Thyroid gland (tissue), 4 donors: ENCODE measurements at places on chromosomes 2 and 18.

DNA sequence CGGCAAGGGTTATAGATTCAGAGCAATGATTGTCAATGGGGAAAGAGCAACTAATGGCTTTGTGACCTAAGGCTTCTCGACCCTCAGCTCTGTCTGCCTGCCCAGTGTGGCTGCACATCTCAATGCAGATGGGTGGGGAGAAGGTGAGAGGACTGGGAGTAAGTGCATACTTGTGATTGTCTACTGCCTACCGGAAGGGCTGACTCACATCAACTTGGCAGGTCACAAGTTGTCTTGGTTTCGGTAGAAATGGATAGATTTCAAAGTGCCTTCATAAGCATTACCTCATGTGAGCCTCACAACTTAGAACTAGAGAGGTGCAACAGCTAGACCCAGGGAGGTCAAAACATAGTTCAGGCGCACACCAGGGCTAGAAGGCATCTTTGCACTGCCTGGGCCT is 29.4 kb downstream of the STAT1 start:
- DNase-seq: no peak

GRCh38 chr18:44771956-44772917 is 91.5 kb downstream of the SETBP1 start:
- DNase-seq: no peak

DNA sequence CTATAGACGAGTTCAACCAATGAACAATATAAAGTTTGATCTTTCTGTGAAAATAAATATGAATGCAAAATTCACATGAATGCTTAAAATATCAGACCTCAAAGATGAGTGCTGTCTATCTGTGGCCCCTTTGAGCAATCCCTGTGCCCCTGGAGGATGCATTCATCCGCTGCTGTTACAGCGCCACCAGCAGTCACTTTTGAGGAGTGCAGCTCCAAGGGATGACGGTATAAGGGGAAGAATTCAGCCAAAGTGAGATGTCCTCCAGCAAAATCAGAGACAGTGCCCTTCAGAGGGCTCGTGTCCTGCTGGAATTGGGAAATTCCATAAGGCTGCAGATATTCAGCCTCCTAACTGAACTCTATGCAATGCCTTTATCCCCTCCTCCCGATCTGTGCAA is 12.0 kb upstream of the CHRNA1 start:
- no peak for DNase-seq

DNA sequence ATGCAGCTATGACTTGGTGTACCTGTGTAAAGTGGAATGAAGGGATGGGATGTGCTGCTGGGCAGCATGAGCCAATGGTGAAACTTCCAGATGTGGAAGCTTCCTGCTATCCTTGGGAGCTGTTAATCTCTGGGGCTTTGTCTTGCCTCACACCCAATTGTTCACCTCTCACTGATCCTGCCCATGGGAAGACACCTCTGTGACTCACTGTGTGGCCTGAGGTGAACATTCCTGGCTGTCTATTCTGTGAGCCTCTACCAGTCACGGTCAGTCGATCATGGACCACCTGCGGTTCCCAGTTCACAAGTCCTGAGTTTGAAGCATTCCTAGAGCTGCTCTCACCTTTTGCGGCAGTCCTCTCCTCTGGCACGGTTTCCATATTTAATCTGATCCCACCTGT is 12.1 kb downstream of the NEURL3 start:
- no peak for DNase-seq

DNA sequence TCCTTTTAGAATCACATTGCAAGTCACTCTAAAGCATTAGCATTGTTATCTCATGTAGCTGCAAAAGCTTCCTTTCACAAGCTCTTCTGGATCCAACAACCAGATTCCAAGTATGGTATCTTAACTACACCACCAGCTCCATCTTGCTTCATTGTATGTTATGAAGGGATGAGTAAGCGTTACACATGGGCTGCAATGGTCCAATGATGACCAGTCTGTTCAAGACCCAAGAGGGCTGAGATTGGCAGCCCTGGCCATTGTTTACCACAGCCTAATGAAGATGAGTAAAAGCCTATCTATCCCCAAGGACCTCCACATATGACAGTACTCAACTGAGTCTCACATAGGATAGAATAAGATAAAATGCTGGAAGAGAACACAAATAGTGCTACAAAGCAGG is 6.3 kb downstream of the CFLAR start:
- DNase-seq: no peak

GRCh38 chr2:128663371-128664050 is 344.8 kb upstream of the HS6ST1 start:
- no peak for DNase-seq

GRCh38 chr2:108637304-108637669 is 82.0 kb upstream of the RANBP2 start:
- peak; percentile 76 for DNase-seq

DNA sequence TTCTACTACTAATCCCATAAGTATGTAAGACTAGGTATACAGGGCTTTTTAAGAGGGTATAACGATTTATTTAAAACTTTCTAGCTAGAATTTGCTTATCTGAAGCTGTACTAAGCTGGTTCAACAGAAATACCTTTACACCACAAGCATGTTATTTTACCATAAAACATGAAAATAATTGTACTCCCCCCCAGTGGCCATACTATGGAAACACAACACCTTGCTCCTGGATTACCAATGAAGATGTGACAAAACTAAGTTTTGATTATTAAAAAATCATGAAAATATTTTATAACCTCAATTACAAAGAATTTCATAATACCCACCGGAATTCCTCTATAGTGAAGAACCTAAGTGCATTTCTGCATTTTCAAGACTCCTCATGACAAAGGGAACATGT is 27.3 kb downstream of the LPIN2 start:
- no peak for DNase-seq

- no peak for DNase-seq
Measured at GRCh38 chr2:37771600-37772088, 100.2 kb upstream of the CDC42EP3 start.

- peak; percentile 83 for DNase-seq
Measured at GRCh38 chr2:69253611-69254301, 133.3 kb downstream of the GFPT1 start.

DNA sequence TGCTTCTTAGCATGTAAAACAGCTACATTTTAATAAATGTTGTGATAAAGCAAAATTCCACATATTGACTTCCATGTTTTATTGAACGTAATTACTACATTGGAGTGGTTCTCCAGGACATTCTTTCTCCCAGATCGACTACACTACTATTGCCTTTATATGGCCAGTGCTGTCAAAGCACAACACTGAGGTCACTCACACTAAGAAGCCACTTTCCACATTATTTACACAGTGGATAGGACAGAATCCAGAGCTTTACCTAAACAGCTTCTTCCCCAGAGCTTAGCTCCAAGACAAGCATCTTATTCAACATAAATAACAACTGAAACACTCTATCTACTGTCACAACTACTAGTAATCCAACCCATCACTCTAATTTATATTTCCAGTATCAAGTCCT is 73.9 kb upstream of the WDR75 start:
- DNase-seq: no peak

- DNase-seq: no peak
Measured at GRCh38 chr2:18910843-18911242, 321.5 kb upstream of the NT5C1B start.

DNA sequence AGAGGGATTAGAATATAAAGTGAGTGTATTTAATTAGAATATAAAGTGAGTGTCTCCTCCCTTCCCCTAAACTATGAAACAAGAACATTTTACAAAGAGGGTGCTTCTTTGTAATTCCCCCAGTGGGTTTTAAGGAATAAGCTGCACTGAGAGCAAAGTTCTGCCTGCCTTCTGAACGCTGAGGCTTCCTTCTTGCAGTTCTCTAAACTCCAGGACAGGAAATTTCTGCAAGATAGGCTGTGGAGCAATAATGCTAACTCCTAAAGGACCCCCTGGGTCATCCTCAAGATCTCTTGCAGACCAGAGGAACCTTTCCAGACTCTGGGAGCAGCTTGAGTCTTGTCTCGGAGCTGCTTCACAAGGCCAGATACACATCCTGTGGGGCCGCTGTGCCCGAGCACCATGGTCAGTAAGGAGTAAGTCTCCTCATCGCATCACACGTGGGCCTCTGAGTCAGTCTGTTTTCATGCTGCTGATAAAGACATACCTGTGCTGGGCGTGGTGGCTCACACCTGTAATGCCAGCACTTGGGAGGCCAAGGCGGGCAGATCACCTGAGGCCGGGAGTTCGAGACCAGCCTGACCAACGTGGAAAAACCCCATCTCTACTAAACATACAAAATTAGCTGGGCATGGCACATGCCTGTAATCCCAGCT is 87.5 kb upstream of the KCNE4 start:
- DNase-seq: no peak

- DNase-seq: no peak
Measured at GRCh38 chr2:30448866-30449265, 1.8 kb downstream of the LCLAT1 start.

DNA sequence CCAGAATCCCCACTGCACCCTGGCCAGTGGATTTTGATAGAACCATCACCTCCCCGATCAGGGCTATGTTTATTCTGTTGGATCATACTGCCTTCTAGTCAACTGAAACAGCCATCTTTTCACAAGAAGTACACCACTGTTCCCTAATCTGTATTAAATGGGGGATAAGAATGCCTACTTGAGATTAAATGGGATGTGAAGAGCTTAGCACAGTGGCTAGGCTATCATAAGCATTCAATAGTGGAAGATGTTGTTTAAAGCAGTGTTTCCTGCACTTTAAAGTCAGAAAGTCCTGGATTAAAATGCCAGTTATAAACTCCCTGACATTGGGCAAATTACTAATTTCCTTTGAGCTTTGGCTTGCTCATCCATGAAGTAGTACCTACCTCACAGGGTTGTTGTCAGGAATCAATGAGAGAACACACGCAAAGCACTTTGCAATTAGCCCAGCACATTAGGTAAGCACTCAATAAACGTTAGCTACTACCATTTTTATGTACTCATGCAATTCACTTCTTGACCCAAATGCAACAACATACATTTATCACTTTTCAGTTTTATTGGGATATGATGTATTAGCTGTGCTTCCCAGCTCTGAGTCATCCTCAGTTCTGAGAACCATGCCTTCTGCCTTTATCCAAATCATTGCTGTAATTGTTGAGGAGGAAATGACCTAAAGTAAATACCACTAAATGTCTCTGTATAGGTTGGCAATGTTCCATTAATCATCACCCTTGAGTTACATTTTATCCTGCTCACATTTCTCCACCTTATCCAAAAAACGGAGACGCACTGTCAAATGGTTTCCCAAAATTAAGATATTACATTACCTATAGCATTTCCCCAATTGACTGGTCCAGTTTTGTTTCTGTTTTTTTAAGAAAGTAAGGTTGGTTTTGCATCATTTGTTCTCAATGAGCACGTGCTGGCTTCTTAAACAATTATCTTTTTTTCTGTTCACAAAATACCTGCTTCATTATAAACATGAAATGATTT is 2.1 kb downstream of the TMEM247 start:
- no peak for DNase-seq

GRCh38 chr2:16031848-16032159 is 91.5 kb downstream of the MYCN start:
- DNase-seq: peak; percentile 86

GRCh38 chr2:46087492-46087891 is 209.7 kb upstream of the EPAS1 start:
- no peak for DNase-seq

DNA sequence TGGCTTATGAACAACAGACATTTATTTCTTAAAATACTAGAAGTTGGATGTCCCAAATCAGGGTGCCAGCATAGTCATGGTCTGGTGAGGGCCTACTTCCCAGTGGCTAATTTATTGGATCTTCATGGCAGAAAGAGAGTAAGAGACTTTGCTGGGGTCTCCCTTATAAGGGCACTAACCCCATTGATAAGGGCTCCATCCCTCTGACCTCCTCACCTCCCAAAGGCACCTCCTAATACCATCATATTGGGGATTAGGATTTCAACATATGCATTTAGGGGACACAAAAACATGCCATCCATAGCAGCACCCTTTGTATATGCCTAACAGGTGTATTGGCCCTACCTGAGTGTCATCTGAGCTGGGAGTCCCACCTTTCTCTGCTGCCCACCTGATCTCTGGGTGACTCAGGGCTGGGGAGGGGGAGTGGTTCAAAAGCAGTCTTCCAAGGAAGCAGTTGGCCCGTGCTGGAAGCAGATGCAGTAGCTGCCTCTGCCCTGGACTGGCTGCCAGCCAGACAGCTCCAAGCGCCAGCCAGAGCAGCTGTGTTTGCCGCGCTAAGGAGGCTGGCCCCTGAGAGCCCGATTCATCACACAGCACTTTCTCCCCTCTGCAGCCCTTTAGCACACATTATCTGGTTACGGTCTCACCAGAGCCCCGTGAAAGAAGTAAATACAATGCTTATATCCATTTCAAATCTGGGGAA is 84.6 kb downstream of the SMAD7 start:
- DNase-seq: peak; percentile 86

GRCh38 chr18:69635482-69635881 is 234.8 kb downstream of the DOK6 start:
- no peak for DNase-seq

- DNase-seq: no peak
Measured at GRCh38 chr18:23727707-23728493, 38.6 kb downstream of the LAMA3 start.

DNA sequence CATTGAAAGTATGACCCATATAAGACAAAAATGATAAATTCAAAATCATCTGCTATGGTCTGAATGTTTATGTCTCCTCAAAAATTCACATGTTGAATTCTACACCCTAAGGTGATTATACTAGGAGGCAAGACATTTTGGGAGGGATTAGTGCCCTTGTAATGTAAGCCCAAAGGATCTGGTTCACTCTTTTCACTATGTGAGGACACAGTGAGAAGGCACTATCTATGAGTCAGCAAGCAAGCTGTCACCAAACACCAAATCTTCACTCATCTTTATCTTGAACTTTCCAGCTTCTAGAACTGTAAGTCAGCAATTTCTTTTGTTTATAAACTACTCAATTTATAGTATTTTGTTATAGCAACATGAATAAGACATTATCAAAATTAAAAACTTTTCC is 284.7 kb upstream of the ZC3H15 start:
- DNase-seq: no peak

DNA sequence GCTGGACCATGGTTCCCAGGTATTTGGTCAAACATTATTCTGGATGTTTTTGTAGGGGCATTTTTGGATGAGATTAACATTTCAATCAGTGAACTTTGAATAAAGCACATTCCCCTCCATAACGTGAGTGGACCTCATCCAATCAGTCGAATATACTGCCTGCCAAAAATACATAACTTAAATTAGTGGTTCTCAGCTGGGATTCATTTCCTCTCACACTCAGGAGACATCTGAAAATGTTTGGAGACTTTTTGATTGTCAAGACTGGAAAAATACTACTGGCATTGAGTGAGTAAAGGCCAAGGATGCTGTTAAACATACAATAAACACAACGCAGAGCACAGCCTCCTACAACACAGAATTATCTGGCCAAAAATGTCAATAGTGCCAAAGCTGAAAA is 198.2 kb downstream of the MYO1B start:
- no peak for DNase-seq

DNA sequence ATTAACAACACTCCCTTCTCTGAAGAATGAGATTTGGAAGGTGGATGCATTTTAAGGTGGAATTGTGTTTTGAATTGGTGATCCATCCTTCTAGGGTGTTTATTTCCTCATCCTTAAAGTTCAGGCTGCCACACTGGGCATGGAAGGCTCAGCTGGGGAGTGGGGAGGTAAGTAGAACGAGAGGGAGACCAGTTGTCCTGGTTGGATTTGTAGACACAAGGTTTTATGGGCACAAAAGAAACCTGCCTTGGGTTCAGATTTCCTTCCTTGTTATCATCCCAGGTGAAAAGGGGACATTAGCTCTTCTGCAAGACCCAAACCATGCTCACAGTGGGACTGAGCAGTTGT is 101.0 kb upstream of the SIX3 start:
- DNase-seq: no peak

- DNase-seq: no peak
Measured at GRCh38 chr2:11550901-11551568, 17.2 kb downstream of the GREB1 start.
